ENCODE measurements at places on chromosomes 2 and 18.

GRCh38 chr2:1648241-1649102 lies 95.8 kb downstream of the PXDN start:
- no peak for DNase-seq

DNA sequence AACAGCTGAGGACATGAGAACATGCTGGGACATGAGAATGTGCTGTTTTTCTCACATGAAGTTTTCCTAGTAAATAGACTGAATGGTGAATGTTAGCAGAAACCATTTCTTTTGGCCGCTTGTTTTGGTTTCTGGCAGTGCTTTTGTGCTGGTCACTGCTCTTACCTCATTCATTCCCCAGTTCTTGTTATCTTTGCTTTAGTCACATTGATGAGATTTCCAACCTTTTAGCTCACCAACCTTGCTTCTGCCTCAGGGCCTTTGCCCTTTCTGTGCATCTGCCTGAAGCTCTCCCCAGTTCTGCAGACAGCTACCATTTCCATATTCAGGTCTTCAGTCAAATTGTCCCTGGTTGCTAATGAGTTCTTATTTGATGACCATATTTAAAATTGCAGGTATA lies 91.6 kb downstream of the PTPRM start:
- no peak for DNase-seq

DNA sequence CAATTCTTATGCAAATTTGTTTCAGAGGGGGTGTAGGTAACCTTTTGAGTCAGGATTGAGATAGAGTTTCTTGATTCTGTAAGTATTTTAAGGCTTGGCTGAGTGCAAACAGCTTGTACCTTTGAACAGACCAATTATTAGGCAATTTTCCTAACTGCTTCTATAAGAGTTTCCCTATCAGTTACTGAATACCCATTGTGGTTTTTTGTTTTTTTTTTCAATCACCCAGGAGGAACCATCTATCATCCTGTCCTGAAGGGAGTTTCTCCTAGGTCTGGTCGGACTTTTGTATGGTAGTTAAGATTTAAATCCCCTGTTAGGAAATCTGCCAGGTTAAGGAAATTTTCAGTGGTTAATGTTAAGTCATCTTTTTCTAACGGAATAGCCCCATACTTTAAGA lies 319.4 kb upstream of the SLC39A10 start:
- DNase-seq = no peak

DNA sequence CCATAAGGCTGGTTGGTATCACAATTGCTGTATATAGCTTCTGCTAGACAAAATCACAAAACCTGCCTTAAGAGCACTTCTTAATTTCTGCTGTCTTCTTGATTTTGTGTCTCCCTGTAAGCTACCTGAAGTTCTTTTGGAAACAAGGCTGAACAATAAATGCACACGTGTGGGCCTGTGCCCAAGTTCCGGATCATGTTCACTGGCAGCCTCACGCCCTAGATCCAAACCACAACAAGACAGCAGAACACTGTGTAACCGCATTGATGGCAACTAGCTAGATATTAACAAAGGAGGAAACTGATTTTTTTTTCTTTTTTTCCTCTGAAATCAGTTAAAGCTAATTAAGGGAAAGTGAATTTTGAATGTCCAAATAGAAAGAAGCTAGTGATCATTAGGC lies 81.5 kb upstream of the LYPD6B start:
- DNase-seq = no peak

DNA sequence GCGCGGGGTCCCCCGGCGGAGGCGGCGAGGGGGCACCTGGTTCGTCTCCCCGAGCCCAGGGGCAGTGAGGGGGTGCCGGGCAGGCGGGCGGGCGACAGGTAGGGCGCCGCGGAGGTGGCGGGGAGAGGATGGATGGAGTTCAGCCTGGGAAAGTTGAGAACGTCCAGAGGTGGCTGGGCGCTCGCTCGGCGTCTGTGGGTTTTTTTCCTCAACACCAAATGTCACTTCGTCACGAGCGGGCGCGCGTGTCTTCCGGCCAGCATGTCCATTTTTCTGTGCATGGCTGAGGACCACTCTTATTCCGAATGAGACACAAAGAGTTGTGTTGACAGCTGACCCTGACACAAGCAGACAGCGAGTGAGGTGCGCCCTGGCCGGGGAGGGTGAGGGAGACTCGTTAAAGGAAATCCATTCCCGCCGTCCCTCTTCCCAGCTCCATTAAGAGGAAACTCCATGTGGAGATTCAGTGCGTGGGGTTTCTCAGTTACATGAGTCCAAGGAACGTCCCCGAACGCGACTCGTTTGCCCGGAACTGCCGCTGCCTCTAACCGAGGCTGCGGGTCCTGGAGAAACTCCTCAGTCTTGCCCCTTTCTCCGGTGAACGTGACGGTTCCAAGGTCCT lies 859 bp downstream of the GREB1L start:
- no peak for DNase-seq

DNA sequence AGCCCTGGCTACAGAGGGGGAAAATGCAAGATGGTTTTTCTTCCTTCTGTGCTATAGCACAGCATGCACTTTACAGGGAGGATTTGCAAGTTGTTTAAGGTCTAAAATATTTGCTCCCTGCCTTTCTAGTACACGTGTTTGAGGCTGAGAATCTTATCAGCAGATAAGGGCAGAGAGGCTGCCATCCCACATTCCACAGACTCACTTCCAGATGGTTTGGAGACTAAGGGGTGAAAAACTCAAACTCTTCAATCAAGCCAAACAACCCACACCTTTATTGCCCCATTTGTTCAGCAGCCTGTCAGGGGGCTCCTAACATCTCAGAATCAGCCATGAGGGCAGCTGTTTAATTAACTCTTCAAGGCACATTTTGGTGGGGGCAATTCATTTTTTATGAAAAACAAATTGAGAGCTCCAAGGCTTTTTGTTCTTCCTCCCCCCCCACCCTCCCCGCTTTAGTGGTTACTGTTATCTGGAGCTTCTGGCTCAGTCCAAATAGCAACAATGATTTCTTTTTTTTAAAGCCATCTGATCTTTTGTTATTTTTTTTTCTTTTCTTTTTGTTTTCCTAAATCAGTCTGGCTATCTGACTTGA lies 242.6 kb upstream of the NT5C1B start:
- DNase-seq = no peak

Data from cardiac fibroblast (primary cell).